H54 (cell line): ENCODE measurements at places on chromosomes 16 and 17.

- DNase-seq: no peak
Observed at GRCh38 chr17:41835214-41835799, 725 bp downstream of the NT5C3B start.

GRCh38 chr17:51228161-51228560 is 31.7 kb downstream of the MBTD1 start:
- no peak for DNase-seq

- DNase-seq: no peak
Observed at GRCh38 chr17:700504-701094, 14.0 kb downstream of the VPS53 start.

- DNase-seq: no peak
Observed at GRCh38 chr17:7018331-7018964, 4.4 kb upstream of the BCL6B start.

GRCh38 chr17:10234033-10234432 is 35.6 kb upstream of the GAS7 start:
- no peak for DNase-seq

GRCh38 chr17:69213059-69213813 is 15.4 kb downstream of the ABCA10 start:
- DNase-seq: no peak

- peak; percentile 61 for DNase-seq
Observed at GRCh38 chr17:42221886-42222745, 27.8 kb upstream of the GHDC start.

GRCh38 chr17:27512511-27513346 is 56.5 kb downstream of the KSR1 start:
- no peak for DNase-seq

DNA sequence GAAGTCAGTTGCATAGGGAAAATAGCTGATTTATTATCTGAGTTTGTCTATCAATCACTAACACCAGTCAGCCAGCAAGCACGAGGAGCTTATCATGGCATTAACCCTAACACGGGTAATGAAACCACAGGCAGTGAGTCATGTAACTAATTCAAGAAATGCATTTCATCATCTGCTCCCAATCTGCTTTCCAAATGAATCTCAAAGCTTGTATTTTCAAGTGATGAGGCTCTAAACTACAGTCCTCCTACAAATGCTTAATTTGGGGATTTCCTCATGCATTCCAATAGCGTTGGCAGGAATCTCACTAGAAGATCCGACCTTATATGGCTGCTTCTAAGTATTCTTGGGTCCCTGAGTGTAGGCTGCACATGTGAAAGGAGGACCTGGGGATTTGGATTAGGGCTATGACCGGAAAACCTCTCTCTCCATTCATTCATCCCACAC is 118.4 kb upstream of the HSBP1 start:
- peak; percentile 47 for DNase-seq

GRCh38 chr16:4911970-4912386 is 25.0 kb downstream of the PPL start:
- DNase-seq: no peak

DNA sequence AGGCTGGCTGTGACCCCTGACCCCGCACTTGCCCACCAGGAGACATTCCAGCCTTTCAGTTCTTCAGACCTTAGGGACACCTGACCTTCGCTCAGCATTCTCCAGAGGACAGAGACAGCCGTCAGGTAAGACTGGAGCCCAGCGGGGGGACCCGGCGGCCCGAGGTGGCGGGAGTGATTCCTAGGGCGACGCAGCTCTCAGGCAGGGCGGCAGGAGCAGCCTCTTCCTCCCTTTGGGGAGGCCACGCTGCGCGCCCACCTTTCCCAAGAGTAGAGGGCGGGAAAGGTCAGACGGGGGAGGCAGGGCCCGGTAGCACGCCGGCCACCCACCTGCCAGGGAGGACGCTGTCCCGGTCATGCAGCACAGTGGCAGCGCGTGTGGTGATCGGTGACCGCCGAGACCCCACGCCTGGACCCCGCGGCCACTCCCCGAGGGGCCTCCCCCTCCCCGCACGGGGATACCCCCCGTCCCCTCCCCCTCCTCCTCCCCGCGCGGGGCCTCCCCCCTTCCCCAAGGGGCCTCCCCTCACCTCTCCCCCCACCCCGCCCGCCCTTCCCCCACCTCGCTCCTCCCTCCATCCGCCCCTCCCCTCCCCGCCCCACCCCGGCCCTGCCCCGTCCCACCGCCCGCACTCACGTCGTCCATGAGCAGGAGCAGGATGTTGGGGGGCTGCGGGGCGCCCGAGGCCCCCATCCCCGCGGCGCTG is 472 bp downstream of the GALNS start:
- no peak for DNase-seq

GRCh38 chr16:16861546-16861945 is 482.6 kb downstream of the NPIPA7 start:
- DNase-seq: peak; percentile 18

DNA sequence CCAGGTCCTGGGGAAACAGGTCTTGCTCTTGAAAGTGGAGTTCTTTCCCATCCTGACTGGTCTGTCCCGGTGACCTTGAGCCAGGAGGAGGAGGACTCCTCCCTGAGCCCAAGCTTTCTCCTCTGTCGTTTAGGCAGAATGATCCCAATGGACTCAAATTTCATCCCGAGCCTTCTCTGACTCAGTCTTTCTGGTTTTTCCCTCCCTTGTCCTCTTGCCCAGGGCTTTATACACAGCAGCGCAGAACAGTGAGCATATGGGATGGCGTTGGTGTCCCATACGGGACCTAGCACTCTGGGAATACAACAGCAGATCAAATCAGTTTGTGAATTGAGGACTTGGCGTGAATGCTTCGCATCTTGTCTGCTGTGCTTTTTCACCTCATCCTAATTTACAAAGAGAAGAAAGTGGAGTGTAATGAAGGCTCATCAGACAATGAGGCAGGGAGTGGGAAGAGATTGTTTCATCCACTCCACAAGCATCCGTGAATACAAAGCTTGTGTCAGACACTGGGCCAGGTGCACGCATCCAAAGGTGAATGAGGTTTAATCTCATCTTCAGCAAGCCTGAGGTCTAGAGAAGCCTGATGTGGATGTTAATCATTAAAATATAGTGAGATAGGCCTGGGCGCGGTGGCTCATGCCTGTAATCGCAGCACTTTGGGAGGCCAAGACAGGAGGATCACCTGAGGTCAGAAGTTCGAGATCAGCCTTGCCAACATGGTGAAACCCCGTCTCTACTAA is 1.1 kb upstream of the XYLT1 start:
- no peak for DNase-seq

- peak; percentile 31 for DNase-seq
Observed at GRCh38 chr16:20851601-20852000, 45.3 kb downstream of the REXO5 start.

DNA sequence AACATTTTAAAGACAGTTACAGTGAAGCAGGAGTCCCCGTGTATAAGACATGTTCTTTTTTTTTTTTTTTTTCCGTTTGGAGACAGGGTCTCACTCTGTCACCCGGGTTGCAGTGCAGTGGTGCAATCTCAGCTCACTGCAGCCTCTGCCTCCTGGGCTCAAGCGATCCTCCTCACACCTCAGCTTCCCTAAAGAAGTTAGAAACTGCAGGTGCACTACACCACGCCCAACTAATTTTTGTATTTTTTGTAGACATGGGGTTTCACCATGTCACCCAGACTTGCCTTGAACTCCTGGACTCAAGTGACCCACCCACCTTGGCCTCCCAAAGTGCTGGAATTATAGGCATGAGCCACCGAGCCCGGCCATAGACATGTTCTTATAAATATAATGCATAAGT is 3.0 kb downstream of the EVI2B start:
- DNase-seq: no peak

DNA sequence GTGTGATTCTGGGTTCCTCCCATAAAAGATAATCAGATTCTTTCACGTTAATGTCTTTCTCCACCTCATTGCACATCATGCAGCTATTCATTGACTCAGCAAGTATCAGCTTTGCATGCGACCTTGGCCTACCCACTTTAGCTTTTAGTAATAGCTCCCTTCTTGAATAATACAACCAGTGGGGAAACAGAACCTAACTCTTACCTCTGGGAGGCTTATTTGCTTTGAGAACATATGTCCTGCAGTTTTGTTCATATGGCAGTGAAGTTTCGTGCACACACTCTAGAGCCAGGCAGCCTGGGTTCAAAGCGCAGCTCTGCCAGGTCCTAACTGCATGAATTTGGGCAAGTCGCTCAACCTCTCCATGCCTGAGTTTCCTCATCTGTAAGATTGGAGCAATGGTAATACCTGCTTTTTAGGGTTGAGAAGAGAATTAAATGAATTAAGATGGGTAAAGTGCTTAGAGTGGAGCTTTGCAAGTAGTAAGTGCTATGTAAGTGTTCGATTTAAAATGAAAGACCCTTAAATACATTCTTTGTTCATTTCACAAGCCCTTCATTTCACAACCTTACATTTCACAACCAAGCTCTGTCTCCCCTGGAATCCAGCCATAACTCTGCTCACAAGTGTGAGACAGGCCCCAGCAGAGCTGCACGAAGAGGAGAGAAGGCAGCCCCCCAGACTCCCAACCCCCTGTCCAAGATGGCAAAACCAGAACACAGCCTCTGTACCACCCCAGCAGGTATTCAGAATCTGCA is 29.3 kb downstream of the MAPT start:
- no peak for DNase-seq

DNA sequence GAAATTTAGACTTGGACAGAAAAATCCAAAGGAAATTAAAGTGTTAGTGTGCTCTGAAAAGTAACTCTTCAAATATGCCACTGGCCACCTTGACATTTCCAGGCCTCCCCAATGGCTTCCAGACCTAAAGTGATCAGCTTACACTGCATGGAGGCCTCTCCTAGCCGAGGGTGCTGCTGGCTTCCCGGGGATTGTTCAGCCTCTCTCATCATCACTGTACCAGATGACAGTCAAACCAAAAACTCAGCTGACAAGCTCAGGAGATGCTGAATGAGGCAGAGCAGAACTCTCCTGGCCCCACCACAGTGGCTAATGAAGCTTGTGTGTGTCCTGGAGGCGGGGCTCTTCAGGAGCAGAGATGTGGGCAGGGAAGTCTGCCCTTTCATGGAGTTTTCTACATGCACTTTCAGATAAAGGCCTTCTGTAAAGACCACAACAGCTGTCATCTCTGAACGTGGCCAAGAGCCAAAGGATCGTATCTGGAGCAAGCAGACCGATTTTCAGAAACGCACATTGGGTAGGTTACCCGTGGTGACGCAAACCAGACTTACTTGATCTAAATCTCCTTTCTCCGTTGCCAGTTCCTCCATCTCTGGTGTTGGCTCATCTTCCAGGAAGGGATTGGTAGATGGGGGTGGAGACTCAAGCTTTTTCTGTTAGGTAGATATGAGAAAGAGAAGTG is 113.3 kb downstream of the VPS53 start:
- no peak for DNase-seq

GRCh38 chr17:45077643-45078042 is 16.5 kb downstream of the NMT1 start:
- DNase-seq: no peak

DNA sequence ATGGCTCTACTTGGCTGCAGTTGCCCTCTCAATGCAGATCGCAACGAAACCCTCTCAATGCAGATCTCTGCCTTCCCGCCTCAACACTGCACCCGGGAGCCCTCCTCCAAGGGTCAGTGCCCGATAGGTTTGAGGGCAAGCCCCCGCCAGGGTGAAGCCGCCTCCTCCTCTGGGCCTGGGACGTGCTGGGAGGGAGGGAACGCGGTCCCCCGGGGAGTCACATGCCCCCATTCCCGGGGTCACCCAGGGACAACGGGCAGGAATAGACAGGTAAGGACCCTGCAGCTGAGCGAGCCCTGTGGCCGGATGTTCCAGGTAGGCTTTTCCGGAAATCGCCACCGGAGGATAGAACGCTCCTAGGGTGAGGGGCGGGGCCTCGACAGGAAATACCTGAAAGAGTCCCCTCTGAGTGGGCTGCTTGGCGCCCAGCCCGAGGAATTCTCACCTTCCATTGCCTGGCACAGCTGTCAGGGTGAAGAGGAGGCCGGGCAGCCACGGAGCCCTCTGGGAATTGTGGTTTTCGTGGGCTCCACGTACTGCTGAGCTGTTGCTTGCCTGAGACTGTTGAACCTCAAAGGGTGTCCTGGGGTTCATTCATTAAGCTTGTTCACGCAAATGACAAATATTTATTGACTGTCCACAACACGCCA is 12.8 kb downstream of the ZNF174 start:
- DNase-seq: no peak

- no peak for DNase-seq
Observed at GRCh38 chr17:68961214-68961882, 6.2 kb upstream of the ABCA8 start.

DNA sequence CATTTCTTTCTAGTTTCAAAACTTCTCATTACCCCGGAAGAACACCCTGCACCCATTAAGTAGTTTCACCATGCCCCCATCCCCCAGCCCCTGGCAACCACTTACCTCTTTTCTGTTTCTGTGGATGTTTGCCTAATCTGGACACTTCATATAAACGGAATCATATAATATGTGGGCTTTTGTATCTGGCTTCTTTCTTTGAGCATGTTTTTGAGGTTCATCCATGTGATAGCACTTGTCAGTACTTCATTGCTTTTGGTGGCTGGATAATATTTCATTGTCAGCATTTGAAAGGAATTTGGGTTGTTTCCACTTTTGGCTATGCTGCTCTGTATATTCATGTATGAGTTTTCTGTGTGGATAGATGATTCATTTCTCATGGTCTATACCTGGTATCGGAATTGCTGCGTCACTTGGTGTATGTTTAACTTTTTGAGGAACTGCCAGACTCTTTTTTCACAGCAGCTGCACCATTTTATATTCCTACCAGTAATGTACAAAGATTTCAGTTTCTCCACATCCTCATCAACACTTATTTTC is 30.0 kb upstream of the SLC5A10 start:
- no peak for DNase-seq

GRCh38 chr17:19345486-19346350 is 16.8 kb downstream of the B9D1 start:
- no peak for DNase-seq

DNA sequence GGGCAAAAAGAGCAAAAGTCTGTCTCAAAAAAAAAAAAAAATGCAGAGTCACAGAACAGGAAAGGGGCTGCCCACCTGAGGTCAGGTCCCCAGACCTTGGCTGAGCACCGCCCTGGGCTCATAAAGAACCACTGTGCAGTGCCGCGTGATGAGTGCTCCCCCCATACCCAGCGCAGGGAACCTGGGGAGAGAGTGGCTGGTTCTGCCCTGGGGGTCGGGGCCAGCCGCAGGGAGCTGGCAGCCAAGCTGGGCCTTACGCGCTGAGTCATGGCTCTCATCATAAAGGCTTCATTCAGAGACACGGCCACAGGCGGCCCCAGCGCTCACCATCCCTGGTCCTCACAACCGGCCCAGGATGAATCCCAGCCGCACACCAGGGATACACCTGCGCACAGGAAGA is 80.7 kb downstream of the RAB11FIP4 start:
- no peak for DNase-seq
